ENCODE measurements at places on chromosomes 6 and 20.

DNA sequence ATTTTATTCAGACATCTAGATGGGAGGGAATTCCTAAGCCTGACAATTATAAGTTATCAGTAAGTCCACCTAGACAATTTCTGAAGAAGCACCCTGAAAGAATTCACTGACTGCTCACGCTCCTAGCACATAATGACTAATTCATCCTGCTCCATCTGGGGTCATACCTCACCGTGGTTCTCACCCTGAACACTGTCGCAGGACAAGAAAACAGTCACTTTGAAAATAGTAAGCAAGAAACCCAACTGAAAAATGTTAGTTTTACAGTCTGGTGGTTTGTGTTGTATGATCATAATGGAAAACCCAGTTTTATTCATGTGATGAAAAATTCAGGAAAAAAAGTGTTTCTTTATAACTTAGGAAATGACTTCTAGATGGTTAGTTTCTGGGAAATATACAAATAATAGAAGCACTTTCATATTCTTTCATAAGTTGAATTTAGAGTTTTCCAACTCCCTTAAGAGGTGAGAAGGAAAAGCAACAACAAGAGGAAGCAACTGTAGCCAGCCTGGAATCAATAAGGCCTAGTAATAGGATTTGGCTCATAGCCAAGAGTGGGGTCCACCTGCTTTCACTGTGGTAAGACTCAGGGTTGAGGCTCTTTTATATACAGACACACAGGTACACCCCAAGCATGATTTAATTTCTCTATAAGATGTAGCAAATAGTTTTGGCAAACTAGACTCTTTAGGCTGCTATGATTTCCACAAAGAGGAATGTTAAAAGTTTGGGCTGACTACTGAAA, 94.1 kb downstream of the HIVEP2 start:
- DNase-seq: no peak

GRCh38 chr6:23441808-23442461, 684.1 kb upstream of the NRSN1 start:
- DNase-seq: no peak

DNA sequence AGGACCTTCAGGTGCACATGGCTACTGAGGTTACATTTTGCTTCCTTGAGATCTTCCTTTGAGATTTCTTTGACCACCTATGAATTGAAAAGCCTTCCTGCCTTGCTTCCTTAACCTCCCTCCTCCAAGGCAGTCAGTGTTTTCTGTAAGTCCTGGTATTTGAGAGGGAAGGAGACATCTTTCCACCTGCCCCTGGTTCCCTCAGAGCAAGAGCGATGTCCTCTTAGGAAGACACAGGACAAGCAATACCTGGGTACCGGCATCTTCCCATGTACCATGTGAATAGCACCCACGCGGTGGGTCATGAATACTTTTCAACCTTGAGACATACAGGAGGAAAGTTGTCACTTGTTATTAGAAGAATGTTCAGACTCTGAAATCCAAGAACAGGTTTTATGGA, 37.1 kb downstream of the GINS1 start:
- no peak for DNase-seq

GRCh38 chr6:36769676-36770499, 69.4 kb downstream of the CPNE5 start:
- no peak for DNase-seq

DNA sequence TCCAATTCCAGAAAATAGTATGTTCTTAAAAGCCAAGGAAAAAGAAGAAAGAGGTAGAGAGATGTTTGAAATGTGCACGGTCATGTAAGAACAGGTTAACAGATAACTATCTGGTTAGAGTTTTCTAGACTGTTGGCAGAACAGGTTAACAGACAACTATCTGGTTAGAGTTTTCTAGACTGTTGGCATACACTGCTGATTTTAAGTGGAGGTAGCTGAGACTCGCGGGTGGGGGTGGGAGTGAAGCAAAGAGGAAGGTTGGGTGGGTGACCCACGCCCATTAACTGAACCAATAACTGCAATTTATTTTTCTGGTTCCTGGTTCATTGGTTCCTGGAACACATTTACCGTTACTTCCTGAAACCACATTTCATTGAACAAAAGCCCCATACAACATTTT, 157.5 kb downstream of the ELOVL4 start:
- no peak for DNase-seq

GRCh38 chr20:19909725-19910124, 107.4 kb upstream of the NAA20 start:
- no peak for DNase-seq

- DNase-seq: no peak
Measured at GRCh38 chr6:159908979-159909378, 18.2 kb downstream of the MAS1 start.

GRCh38 chr20:48761023-48761785, 66.6 kb downstream of the PREX1 start:
- no peak for DNase-seq

GRCh38 chr6:68778356-68779020, 143.4 kb downstream of the ADGRB3 start:
- no peak for DNase-seq

DNA sequence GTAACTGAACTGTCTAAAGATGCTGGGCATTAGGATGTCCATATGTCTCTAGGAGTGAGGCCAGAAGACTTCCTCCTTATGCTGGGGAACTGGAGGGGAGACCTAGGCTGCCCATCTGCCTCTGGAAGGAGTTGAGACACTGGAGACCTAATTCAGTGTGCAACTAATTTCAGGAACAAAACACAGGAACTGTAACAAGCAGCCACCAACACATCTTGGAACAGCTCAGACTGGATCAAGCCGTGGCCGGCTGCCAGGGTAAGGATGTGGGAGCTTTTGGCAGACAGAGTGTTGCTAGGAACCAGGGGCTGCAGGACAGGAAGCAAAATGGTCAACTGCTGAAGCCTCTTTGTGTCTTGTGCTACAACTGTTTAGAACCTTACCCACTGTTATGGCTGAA, 16.4 kb upstream of the MAS1 start:
- DNase-seq: no peak
